Stimulated activated CD8-positive, alpha-beta memory T cell treated with anti-CD3 and anti-CD28 coated beads, Interleukin-7, amount 100 ng/mL, for 4 hours (primary cell): ENCODE measurements at places on chromosomes 6 and 20.

DNA sequence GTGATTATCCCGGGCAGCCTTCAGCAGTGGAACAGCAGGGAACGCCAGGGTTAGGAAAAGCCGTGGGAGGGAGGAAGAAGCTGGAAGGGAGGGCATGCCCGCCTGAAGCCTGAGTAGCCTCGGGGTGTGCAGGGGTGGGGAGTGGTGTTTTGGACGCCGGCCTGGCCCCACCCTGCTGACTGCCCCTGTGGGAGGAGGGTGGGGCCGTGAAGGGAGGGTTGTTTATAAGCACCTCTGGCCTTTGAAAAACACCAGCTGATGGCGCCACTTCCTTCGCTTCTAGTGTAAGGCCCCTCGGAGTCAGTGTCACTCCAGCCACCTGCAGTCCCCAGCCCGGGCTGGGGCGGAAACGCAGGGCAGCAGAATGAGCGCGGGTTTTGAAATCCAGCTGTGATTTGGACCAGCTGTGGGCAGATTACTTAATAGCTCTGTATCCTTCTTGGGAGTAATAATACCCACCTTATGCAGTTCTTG, 52.8 kb upstream of the BMP6 start:
- no peak for DNase-seq

DNA sequence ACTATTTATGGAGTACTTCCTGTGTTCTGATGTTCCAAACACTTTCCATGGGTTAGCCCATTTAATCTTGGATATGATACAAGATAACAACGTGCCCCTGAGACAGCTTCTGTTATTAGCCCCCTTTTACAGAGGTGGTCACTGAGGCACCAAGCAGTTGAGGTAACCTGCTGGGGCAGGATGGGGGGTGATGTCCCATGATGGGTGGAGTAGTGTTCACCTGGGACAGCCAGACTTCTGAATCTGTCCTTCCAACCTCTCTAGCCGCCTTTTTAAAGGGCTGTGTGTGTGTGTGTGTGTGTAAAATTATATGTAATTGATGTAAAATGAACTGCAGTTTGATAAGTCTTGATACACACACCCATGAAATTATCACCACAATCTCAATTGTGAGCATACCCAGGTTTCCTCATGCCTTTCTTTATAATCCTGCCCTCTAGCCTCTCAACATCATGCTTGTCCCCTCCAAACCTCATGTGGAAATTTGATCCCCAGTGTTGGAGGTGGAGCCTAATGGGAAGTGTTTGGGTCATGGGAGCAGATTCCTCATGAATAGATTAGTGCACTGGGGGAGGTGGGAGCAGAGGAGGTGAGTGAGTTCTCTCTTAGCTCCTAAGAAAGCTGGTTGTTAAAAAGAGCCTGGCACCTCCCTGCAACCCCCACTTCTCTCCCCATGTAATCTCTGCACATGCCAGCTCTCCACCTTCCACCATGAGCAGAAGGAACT, 39.2 kb downstream of the PLAGL2 start:
- no peak for DNase-seq

DNA sequence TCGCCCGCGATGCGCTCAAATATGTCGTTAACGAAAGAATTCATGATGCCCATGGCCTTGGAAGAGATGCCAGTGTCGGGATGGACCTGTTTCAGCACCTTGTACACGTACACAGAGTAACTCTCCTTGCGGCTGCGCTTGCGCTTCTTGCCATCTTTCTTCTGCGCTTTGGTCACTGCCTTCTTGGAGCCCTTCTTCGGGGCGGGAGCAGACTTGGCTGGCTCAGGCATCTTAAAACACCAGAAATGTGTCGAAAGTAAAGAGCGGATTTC, 36.4 kb downstream of the HFE start:
- peak; percentile 54 for DNase-seq

DNA sequence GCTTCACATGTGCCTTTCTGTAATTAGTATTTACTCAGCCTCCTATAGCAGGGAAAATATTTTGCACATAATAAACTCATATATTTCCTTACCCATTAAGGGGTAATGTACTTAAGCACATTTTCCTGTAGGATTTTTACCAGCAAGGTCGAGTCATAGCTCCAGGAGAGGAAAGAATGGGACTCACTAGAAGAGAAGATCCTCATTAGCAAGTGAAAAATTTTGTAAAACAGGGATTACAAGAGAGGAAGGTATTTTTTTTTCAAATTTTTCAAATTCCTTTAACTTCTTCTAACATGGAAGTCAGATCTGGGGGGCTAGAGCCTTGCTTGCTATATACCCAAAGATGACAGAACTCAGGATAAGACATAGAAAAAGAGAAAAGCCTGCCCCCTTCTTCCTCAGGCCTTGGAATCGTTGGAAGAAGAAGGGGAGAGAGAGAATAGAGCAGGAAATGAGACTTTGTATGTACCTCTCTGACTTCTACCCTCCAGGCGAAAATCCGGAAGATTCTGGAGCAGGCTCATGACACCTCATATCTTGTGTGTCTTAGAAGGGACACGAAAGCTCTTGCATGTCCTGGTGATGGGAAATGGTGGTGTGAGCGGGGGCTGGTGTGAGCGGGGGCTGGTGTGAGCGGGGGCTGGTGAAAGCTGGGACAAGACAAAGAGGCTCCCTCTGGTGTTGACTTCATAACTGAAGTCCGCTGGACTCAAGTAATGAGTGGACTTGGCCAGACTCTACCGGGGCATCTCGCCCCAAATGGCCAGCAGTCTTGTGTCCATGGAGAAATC, 256.9 kb upstream of the PLCB4 start:
- DNase-seq, result no peak

DNA sequence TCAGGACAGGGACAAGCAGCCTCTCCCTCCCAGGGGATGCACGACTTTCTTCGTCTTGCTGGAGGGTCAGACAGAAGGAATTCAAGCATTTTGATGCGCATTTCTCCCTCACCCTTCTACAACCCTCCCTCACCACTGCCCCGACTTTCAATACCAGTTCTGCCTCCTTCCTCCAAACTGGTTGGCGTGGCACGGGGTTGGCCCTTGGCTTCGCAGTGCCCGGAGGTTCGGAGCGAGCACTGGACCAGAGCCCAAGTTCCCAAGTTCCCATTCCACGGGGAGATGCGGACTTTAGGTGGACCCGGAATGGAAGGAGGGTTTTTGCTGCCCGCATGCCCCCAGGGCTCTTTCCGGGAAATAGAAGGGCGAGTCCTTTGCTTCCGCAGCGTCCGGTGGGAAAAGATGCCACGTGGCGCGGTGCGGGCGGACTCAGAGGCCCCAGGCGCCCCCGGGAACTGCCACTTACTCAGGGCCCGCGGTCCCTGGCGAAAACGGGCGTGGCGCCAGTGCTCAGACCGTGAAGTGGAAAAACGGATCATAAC, 8.0 kb upstream of the LAMP5 start:
- DNase-seq, result no peak

DNA sequence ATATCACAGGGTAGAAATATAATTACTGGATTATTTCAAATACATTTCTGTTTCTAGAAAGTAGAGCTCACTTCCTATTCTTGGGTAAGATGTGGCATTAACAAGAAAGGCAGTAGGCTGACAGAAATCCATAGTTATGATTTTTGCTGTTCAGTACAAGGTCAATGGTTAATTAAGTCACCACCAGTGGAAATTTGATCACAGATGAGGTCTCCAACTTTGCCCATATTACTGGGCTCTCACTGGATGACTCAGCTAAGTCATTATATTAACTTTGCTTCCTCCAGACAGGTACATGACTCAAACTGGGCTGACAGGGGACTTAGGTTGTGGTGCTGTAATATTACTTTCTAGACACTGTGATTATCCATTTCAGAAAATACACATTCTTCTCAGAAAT, 212.4 kb downstream of the GRIK2 start:
- DNase-seq, result no peak

- no peak for DNase-seq
Measured at GRCh38 chr20:35582131-35582530, 33.5 kb upstream of the SPAG4 start.

DNA sequence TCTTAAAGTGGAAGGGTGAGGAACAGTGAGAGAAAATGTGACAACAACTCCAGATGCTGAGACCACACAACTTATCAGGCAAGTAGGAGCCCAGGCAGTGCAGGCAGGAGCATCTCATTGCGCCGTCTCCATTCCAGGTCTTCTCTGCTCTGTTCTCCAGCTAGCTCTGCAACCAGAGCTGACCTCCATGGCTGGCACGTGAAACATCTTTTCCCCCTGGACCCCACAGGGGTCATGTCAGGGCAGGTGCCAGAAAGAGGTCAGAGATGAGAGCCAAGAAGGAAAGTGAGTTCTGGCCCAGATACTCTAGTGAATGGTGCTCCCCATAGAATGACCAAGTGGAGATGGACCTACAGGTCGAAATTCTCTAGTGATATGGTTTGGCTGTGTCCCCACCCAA, 281.4 kb downstream of the SMOC2 start:
- DNase-seq, result no peak

DNA sequence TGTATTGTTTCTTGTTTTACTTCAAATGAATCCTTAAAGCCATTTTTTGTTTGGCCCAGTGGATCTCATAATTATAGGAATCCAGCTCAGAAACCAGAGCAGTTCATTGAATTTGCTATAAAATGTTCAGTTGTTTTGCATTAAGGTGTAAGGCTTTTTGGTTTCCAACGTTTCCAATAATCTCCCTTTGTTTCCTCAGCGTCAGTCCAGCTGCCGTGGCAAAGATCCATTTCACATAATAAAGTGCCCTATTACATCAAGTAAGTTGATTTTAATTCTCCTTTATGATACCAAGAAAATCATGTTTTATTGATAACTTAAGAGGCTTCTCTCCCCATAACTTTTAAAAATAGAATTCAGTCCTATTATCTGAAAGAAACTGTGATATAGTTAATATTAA, 472.6 kb downstream of the UTRN start:
- no peak for DNase-seq

- no peak for DNase-seq
Measured at GRCh38 chr6:109237077-109237985, 142.0 kb downstream of the CEP57L1 start.

GRCh38 chr6:112018619-112019416, 35.1 kb upstream of the CCN6 start:
- DNase-seq, result no peak

DNA sequence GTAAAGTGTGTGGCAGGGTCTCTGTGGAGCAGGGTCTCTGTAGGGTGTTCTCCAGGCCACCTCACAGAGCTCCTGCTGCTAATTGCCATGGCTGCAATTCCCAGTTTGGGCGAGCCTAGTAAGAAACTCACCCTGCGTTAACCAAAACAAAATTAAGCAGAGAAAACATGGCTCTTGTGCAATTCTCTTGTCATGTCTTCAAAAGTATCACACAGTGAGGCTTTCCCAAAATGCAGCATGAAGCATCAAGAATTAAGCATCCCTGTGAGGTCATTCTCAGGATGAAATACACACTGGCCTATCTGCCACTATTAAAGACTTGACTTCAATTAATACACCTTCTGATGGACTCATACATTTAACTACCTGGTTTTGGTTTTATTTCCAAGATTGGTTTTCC, 72.8 kb downstream of the KIF13A start:
- no peak for DNase-seq

DNA sequence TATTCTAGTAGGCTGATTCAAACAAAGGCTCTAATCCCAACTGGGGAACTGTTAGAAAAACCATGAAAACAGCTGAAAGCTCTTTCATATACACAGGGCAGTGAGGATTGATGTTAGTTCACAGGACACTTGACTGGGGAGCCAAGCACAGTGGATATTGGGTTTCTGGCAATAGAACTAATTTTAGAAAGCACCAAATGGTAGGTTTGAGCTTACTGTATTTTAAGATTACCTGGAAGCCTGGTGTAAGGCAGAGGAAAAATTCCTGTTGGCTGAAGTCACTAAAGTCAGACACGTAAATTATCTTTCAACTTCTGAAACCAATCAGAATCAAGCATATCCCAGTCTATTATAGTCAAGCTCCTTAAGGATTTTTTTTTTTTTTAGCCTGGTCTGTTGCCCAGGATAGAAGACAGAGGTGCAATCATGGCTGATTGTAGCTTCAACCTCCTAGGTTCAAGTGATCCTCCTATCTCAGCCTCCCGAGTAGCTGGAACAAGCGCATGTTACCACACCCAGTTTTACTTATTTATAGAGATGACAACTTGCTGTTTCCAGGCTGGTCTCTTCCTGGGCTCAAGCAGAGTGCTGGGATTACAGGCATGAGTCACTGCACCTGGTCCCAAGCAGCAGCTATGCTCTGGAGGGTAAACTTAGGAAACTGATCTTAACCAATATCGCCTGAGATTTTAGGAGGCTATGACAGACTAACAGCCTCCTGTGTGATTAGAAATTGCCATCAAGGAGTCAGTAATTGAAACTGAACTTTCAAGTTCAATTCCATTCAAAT, 32.5 kb upstream of the SYNCRIP start:
- DNase-seq, result no peak

DNA sequence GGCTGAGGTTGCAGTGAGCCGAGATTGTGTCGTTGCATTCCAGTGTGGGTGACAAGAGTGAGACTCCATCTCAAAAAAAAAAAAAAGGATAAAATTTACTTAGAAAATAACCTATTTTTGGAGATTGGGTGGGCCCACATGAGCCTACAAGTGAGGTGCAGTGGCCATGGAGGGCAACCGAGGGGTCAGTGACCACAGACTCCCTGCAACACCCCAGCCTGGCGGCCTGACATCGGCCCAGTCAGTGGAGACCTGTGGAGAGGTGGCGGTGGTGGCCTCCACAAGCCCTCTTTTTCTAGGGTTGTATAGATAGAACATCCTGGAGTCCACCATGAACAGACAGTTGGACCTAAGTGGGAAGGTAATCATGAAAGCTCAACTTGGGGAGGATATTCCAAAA, 52.7 kb downstream of the BTBD9 start:
- DNase-seq, result no peak

- no peak for DNase-seq
Measured at GRCh38 chr6:19851241-19852089, 14.3 kb downstream of the ID4 start.

- no peak for DNase-seq
Measured at GRCh38 chr6:125598422-125598821, 151.0 kb upstream of the HEY2 start.

DNA sequence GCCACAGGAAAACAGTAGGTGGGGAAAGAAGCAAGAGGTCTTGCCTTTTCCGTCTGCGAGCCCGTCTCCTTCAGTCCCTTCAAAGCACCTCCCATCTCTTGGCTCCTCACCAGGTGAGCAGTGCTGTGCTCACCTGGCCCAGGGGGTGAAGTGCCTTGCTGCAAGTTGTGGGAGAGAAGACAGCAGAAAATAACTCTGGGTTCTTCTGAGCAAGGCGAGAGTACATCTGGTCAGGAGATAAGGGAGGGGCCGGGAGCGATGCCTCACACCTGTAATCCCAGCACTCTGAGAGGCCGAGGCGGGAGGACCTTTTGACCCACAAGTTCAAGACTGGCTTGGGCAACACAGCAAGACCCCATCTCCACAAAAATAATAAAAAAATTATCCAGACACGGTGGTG, 35.6 kb upstream of the TGM3 start:
- DNase-seq, result no peak

- DNase-seq, result no peak
Measured at GRCh38 chr20:8205996-8206395, 73.9 kb downstream of the PLCB1 start.

DNA sequence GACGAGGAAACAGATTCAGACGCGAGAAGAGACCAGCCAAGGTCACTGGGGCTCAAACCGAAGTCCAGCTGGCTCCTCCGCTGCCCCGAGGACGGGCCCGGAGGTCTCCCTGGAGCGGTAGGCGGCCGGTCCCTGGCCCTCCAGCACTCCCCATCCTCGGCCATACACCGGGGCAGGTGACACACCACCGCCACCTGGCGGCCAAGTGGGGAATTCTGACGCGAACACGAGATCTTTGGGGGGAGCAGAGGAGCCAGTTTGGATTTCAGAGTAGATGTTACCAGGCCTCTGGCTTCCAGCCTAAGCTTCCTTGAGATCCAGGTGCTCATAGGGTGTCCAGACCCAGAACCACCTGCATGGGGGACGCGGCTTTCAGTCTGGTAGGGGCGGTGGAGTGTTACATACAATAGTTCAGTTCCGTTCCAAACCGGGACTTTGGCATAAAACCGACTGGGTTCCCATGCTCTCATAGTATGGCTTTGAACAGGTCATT, 16.1 kb downstream of the BPIFB1 start:
- DNase-seq, result peak; percentile 49
